ENCODE measurements at places on chromosomes 11 and 22. TPM values are rescaled to one million over a fixed set of nuclear protein-coding genes. Genes with fewer than 3 reads are reported as not detected.

DNA sequence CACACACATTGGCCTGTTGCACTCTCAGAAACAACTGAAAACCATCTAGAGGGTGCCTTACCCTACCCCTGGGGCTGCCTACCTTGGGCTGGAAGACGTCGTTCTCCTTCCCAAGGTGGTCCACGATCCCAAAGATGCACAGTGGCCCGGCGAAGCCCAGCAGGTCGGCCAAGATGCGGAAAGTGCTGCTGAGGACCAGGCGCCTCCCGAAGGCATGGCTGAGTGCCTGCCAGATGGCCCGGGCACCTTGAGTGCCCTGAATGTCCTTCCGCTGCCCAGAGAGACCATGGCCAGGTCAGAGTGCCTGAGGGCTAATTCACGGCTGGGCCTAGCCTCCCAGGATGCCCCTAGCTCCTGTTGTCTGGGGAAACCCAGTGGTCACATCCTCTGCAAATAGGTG, 16.2 kb downstream of the ABCC8 start:
- no peaks in the 10 kb centered on the region for H3K4me1 ChIP-seq
- H3K27ac ChIP-seq, result no peak overlapping the region
- H3K36me3 ChIP-seq, result no peaks in the 10 kb centered on the region
- H3K27me3 ChIP-seq, result no peaks in the 10 kb centered on the region
- no peak overlapping the region for H3K4me3 ChIP-seq

- no peaks in the 10 kb centered on the region for H3K36me3 ChIP-seq
- H3K4me1 ChIP-seq, result peaks cover 14% of the 10 kb centered on the region
- H3K27ac ChIP-seq, result no peak overlapping the region
- no peaks in the 10 kb centered on the region for H3K27me3 ChIP-seq
- no peak for DNase-seq
Observed at GRCh38 chr11:27358296-27358695, 4.7 kb downstream of the CCDC34 start.

DNA sequence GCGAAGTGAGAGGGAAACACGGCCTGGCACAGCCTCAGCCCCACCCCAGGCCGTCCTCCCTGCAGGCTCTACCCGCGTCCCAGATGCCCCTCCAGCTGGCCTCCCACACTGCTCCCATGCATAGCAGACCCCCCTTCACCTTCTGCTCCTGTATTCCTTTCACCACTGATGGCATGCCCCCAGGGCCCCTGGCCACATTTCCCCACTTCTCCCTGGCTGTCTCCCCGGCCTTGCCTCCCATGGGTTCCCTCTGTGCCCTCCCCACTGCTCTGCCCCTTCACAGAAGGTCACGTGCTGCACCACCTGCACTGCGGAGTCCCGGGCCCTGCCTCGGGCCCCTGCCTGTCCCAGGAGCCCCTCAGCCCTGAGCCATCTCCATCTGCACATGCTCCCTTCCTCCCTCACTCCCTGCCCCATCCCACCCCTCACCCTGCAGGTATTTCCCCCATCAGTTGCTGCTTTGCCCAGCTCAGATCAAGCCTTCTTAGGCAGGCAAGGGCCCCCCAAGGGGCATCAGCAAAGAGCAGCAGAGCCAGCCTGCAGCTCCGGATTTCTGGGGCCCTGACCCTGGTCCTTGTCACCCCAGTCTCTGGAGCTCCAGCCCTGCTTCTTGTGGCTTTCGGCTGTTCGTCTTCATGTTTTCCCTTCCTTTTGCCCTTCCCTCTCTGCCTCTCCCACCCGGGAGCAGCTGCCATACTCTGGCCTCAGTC, 46.4 kb downstream of the GAB4 start:
- H3K4me1 ChIP-seq, result no peaks in the 10 kb centered on the region
- H3K4me3 ChIP-seq, result no peak overlapping the region
- no peak for DNase-seq

The PLAAT5 gene
- total RNA-seq, result 1.1 TPM

DNA sequence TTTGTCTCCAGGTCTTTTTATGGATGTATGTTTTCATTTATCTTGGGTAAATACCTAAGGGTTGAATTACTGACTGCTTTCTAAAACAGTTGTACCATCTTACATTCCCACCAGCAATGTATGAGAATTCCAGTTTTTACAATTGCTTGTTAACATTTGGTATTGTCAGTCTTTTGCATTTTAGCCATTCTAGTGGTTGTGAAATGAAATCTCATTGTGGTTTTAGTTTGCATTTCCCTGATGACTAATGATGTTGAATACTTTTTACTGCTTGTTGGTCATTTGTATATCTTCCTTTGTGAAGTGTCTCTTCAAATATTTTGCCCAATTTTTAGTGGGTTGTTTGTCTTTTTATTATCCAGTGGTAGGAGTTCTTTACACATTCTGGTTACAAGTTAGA, 92.8 kb downstream of the ARFGAP2 start:
- no peaks in the 10 kb centered on the region for H3K27me3 ChIP-seq
- no peak for DNase-seq
- H3K36me3 ChIP-seq, result no peaks in the 10 kb centered on the region
- H3K4me1 ChIP-seq, result peaks cover 4% of the 10 kb centered on the region
- H3K4me3 ChIP-seq, result no peak overlapping the region
- H3K27ac ChIP-seq, result no peak overlapping the region

- H3K36me3 ChIP-seq, result no peaks in the 10 kb centered on the region
- no peaks in the 10 kb centered on the region for H3K4me1 ChIP-seq
- peak; percentile 65 for DNase-seq
- no peaks in the 10 kb centered on the region for H3K27me3 ChIP-seq
Observed at GRCh38 chr11:60786811-60787567, 1.9 kb downstream of the MS4A10 start.

- no peaks in the 10 kb centered on the region for H3K36me3 ChIP-seq
- no peaks in the 10 kb centered on the region for H3K4me1 ChIP-seq
Observed at GRCh38 chr11:133753150-133753549, 92.2 kb downstream of the SPATA19 start.

Measured in lung (tissue), 17 donors.